ENCODE measurements at places on chromosomes 1 and 21.

- no peak for DNase-seq
These were observed 15.9 kb downstream of the TMEM63A start for GRCh38 chr1:225866061-225866837.

GRCh38 chr1:152761609-152762213 is 3.9 kb downstream of the KPRP start:
- no peak for DNase-seq

DNA sequence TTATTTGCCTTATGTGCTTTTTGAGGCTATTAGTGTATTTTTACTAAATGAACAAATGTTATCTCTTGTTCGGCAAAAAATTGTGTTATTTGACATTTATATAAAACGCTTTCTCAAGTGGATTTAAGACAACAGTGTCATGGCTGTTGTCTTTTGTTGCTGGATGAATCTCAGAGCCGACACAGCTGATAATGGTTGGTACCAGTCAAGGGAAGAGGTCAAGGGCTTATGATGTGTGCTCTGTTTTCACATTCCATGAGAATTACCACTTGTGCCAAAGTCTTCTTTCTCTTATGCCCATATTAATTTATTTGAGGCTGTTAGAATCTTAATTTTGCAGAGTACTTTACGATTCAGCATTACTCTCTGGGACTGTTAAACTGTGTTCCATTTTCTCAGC is 17.9 kb upstream of the CD101 start:
- DNase-seq, result no peak

DNA sequence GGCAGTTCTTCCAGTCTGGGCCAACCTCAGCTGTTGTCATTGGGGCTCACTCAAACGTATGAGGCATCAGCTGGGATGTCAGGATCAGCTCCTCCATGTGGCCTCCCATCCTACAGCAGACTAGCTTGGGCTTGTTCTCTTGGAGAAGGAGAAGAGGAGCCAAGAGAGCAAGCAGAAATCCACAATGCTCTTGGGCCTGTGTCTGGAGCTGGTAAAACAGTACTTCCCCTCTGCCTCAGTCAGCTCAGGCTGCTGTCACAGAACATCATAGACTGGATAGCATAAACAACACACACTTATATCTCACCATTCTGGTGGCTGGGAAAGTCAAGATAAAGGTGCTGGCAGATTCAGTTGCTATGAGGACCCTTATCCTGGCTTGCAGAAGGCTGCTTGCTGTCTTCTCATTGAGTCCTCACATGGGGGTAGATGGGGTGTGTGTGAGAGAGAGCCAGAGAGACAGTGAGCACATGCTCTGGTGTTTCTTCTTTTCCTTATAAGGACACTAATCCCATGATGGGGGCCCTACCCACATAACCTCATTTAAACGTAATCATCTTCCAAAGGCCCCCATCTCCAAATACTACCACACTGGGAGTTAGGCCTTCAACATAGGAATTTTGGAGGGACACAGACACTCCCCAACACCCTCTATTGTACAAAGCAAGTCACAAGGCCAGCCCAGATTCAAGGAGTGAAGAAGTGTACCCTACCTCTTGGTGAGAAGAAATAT is 16.3 kb upstream of the DNAJC6 start:
- no peak for DNase-seq

DNA sequence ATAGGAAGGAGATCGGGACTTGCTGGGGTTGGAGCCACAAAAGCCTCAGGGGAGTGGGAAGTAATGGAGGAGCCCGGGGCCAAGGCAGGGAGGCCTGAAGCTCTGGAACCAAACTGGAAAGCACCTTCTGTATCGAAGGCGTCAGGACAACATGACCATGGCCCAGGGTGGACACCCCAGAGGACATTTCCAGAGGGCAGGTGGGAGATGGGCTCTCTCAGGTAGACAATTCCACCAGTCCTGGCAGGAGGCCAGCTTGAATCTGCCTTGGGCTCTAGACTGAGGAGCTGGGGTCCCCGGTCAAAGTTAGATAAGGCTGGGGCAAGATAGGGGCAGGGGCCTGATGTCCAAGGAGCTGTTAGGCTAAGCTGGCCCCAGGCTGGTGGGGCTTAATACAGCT is 104.9 kb upstream of the EDN2 start:
- DNase-seq, result no peak

DNA sequence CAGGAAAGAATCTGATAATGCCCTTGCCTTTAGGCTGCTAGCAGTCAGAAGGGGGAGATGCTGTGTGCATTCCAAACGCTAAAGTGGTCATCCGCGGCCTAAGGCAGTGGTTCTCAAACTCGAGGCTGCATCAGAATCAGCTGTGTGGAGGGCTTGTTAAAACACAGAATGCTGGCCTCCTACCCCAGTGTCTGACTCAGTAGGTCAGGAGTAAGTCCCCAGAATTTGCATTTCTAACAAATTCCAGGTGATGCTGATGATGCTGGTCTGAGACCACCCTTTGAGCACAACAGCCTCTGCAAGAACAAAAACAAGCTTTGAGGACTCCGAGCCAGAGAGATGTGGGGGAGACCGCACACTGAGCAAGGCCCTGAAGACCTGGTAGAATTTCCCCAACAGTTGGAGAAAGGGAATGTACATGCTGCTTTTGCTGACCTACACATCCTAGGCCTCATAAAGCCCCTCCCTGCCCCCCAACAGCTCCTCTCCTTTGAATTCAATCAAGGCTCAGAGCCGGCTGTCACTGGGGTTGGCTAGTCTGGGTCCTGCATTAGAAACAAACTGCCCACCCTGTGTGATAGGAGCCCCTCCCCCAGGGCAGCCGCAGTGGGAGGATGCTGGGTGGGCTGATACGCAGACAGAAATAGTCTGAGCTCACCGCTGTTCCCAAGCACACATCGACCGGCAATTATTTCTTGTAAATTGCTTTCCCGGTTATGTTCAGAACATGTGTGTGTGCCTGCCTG is 27.1 kb downstream of the SHISAL2A start:
- no peak for DNase-seq

- DNase-seq, result no peak
These were observed 18.1 kb downstream of the ALDH9A1 start for GRCh38 chr1:165680303-165680702.

GRCh38 chr21:29293495-29293894 is 5.2 kb upstream of the BACH1 start:
- no peak for DNase-seq

DNA sequence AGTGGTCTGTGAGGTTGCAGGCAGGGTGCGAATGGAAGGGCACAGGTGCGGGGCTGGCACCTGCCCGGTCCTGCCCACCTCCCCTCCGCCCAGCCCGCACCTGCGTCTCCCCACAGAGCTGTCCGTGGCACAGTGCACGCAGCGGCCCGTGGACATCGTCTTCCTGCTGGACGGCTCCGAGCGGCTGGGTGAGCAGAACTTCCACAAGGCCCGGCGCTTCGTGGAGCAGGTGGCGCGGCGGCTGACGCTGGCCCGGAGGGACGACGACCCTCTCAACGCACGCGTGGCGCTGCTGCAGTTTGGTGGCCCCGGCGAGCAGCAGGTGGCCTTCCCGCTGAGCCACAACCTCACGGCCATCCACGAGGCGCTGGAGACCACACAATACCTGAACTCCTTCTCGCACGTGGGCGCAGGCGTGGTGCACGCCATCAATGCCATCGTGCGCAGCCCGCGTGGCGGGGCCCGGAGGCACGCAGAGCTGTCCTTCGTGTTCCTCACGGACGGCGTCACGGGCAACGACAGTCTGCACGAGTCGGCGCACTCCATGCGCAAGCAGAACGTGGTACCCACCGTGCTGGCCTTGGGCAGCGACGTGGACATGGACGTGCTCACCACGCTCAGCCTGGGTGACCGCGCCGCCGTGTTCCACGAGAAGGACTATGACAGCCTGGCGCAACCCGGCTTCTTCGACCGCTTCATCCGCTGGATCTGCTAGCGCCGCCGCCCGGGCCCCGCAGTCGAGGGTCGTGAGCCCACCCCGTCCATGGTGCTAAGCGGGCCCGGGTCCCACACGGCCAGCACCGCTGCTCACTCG is 23.3 kb downstream of the FTCD start:
- DNase-seq, result no peak

DNA sequence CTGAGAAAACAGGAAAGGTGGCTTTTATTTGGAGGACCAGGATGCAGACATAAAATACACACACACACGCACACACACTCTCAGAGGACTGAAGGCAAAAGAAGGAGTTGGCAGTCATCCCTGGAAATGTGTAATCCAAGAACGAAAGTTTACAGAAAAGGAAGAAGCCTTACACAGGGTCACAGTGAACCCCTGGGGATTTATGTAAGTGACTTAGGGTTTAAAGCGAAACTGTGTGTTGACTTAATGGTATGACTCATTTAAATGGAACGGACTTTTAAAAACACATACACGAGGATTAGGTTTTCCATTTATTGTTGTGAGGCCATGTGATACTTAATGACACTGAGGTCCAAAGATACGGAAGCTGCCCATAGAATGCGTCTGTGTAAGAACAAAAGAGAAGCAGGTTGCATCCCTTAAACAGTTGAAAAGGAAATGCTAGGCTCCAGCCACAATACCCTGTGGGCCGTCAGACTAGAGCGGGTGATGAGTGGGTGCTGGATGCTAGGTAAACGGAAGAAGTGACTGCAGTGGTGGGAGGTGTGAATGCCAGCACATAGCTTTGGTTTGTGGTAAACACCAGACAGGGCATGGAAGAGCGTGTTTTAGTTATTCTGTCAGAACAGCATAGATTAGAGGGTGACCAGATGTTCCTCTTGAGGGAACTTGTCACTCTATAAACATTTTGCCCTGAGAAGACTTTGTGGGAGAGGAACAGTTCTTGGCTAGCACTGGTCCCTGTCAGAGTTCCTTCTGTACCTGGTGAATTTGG is 21.6 kb upstream of the BCL10 start:
- peak; percentile 91 for DNase-seq

DNA sequence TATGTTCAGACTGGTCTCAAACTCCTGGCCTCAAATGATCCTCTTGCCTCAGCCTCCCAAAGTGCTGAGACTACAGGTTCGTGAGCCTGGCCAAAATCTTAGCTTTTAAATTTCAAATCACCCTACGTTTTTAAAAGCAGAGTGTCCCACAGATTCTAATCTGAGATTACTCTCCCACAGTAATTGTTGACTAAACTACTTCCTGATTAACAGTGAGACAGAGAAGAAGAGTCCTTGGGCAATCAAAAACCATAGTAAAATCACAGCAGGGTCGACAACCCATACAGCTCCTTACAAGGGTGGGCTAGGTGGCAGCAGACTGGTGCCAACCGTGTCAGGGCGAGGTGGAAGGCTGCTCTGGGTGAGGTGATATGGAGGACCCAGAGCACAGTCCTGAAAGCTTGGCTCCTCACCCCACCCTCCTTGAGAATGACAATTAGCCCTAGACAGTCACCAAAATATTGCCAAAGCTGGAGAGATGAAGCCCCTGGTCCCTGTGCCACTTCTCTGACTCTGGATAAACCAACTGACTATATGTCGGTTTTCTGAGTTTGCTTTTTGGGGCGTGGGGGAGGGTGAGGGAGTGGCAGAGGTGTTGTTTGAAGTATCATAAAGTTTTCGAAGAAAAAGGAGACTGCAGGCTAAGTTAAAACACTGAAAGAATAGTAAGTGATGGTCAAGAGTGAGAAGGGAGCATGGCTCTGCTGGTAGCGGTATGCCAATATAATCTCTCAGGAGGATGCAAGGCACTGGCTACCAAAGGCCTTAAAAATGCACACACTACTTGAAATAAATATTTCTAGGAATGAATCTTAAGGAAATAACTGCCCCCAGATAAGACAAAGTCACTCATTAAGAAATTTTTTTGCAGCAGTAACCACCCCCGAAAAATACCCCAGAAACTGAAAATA is 86.8 kb downstream of the SLC45A1 start:
- DNase-seq, result no peak

GRCh38 chr1:172185211-172185610 is 235.3 kb upstream of the C1orf105 start:
- peak; percentile 44 for DNase-seq
